ENCODE measurements at places on chromosomes 12 and 14.

- DNase-seq = no peak
Measured at GRCh38 chr12:49323524-49324097, 556 bp downstream of the TROAP start.

DNA sequence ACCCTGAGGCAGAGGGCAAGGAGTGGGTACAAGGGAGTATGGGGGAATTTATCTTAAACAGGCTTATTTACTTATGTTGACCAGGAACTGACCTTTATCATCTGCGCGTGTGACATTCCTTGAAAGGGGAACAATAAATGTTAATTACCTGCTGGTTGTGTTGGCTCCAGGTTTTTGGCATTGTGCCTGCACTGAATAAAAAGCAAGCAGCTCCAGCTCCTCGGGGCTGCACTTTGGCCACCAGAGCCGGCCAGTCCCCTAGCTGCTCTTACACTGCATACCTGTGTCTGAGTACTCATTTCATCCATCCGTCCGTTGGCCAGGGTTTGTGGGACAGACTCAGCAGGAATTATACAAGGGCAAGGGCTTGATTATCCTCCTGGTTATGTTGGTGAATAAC, 68.8 kb upstream of the GTF2A1 start:
- no peak for DNase-seq

DNA sequence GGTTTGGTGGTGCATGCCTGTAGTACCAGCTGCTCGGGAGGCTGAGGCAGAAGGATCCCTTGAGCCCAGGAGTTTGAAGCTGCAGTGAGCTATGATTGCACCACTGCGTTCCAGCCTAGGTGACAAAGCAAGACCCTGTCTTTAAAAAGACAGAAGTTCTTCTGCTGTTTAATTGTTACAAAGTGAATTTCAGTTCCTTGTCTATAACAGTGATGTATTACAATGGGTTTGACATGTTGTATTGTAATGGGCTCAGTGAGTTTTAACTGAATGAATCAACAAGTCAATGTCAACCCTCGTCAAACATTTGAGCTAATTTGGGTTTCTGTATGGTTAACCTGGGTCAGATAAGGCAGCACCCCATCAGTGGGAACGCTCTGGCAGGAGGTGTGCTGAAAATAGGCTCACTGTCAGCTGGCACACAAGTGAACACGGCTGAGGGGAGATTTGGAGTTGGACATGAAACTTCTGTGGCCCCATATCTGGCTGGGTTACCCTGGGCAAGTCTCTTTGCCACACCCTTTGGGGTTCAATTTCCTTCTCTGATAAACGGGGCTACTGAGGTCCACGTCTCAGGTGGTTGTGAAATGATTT, 14.0 kb upstream of the TRPV4 start:
- DNase-seq = no peak

DNA sequence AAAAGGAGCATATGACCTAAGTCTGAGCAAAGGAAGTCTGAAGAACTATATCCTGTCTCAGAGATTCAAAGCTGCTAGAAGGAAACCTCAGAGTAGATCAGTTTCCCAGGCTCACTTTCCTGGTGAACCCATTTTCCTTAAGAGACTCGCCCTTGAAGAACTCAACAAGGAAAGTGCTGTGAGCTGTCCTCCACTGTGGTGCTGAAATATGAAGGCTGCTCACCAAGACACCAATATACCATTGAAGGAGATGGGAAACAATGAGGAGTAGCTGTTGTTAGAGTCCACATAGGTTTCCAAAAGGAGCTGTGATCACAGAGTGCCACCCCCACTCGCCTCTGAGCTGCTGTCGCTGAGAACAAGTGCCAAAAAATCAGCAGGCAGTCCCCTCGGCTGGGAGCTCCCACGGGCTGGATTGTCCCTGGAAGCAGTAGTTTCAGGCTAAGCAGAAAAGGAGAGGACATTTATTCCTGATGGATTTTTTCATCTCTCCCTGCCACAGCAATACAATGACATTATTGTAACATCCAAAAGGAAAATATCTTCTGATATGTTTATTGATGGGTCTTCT, 282.1 kb downstream of the RPS29 start:
- DNase-seq = peak; percentile 43
